ENCODE measurements at places on chromosomes 7 and 10.
A peak's percentile ranks its signal among the peaks of the same experiment; 100 is the strongest.

DNA sequence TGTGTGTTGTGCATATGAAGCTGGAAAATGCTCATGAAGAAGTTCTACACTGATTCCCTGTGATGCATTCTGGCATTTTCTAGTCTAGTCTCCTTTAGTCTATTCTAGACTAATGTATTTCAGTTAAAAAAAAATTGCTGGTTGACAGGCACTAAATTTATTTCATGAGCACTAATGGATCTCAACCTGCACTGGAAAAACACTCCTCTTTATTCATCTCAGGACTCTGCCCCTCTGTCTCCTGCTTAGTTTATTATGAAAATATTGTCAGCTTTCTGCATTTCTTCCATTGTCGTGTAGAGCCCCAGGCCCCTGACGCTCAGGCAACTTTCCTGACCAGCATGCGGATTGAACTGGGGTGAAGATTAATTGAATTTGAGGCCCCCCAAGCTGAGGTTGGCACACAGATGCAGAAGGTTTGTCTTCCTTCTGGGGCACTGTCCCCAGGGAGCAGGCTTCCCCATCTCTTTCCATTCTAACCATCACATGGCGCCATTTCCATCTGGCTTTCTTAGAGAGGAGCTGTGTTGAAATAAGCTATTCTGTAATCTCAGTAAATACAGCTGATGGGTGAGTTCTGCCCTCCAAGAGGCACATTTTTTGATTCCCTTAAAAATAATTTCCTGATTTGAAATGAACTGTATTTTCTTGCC is 128.7 kb downstream of the INSYN2A start:
- DNase-seq, result no peak

GRCh38 chr10:86828145-86828544 is 71.7 kb downstream of the BMPR1A start:
- no peak for DNase-seq

- no peak for DNase-seq
These were observed 47.3 kb upstream of the CNPY1 start for GRCh38 chr7:155593461-155594162.

- no peak for DNase-seq
These were observed 304.5 kb upstream of the IMMP2L start for GRCh38 chr7:111866787-111867186.

- DNase-seq, result no peak
These were observed 158.8 kb downstream of the SKAP2 start for GRCh38 chr7:26705567-26705966.

DNA sequence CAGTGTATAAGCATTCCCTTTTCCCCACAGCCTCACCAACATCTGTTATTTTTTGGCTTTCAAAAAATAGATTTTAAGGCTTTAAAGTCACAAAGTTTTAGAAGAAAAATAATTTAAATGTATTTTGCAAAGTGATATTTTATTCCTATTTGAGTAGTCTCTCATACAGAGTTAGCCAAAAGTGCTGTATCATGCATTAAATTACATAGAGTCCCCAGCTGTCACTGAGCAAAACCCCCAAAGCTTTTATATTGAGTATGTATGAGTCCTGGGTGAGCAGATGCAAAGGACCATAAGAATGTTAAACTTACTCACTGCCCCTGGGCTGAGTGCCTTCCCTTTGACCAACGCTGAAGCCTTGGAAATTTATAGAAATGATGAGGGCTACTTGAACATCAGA is 70.4 kb upstream of the PTN start:
- DNase-seq, result no peak

- DNase-seq, result no peak
These were observed 128.4 kb upstream of the PLPP4 start for GRCh38 chr10:120328647-120329046.

DNA sequence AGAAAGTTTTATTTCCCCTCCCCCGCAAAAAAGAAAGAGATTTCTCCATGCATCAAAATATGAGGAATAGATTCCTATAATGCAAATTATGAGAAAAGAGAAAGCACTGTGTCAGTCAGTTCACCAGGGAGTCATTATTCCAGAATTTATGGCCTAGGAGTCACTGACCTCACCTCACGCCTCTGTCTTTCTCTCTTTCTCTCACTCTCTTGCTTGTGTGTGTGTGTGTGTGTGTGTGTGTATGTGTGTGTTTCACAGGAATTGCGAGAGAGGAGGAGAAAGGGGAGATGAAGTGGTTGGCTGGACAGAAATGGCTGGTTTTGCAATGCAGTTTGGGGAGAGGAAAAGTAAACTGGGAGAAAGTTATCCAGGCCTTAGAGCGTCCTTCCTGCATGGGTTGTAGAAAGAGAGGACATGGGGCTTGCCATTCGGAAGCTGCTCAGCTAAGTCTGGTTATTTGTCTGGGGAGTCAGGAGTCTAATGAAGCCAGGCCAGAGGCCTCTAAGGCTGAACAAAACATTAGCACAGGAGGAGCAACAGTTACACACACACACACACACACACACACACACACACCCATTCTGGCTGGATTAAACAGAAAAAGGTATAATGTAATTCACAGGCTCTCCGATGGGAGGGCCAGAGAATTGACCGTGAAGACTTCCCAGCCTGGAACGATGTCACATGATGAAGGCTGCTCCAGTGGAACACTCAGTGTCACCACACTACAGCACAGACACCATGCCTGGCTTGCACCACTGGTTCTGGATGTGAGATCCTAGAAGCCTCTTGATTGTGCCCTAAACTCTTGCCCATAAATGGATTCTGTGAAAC is 12.8 kb upstream of the FFAR4 start:
- DNase-seq, result no peak

- DNase-seq, result no peak
These were observed 604.0 kb downstream of the INHBA start for GRCh38 chr7:41098846-41099245.

GRCh38 chr10:61821153-61821552 is 80.3 kb upstream of the ARID5B start:
- no peak for DNase-seq

DNA sequence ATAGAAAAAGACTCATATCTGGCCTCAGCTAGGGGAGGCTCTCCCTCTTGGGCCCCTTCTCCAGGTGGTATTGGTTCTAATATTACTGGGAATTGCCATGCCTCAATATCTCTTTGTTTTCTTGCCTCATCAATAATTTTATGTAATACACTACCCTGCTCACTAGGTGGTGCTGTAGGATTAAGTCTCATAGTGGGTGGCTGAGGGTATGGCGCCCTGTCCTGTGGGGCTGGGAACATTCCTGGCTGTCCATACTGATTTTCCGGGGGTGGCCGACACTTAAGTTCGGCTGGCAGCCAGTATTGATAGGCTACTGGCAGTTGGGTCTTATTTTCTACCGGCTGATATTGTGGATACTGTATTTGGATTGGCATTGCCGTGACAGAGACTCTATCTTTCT is 9.0 kb upstream of the TAS2R3 start:
- DNase-seq, result peak; percentile 43

DNA sequence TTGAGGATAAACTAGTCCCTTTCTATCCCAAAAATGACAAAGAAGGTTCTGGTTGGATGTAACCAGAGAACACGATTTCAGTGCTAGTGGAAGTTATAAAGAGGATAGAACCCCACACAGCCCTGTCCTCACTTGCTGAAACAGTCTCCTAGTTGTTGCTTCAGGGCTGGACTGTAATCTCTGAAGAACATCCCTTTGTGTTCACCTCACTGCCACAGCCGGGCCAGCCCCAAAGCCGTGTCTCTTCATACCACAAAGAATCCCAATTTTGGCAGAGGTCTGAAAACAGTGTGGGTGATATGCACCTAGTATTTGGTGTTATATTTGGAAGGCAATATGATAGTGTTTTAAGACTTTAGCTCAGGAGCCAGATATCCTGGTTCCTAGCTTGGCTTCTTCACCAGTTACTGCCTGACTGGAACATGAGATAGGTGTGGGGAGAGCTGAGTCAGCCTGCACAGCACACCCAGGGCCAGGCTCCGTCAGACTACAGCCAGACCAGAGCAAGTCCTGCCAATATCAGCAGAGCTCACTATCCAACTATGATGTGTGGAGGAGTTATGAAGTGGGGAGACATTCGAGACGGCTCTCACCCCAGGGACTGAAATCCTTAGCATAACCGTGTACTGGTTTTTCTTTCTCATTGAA is 21.2 kb downstream of the CYP3A4 start:
- no peak for DNase-seq

- DNase-seq, result no peak
These were observed 695.8 kb downstream of the TYW1 start for GRCh38 chr7:67692425-67692824.

GRCh38 chr7:31688372-31688771 is 1.4 kb downstream of the PPP1R17 start:
- no peak for DNase-seq

DNA sequence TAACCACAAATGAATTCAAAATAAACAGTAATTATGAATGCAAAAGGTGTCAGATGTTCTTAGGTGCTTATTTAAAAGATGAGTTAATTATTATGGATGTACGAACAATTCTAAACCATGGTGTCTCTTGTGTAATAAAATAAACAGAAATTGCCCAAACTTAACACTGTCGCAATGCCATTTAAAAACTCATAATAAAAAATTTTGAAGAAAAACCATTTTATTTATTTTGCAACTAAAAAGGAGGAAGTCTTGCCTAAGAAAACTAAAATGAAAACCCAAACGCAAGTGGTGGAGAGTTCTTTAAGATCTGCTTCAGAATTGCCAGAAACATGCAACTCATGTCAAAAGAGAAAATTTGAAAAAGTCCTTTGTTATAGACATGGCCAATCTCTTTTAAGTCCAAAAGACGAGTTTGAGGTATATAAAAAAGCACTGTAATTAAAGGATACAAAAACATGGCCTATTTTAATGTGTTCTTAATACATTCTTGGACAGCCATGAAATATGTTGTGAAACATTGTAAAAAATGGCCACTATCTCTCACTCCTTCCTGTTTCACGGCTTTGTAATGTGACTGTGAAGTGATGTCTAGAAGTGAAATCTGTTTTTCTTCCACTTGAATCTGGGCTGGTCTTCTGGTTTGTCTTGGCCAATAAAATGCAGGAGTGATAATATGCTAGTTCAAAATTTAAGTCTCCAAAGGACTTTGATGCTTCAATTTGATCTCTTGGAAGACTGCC is 322.9 kb downstream of the PRPF18 start:
- DNase-seq, result no peak

GRCh38 chr7:13692548-13692947 is 296.9 kb downstream of the ETV1 start:
- DNase-seq, result no peak

GRCh38 chr7:132398253-132398925 is 177.9 kb downstream of the PLXNA4 start:
- peak; percentile 62 for DNase-seq

All from SK-N-DZ (cell line).